ENCODE measurements at places on chromosomes 13 and 19. TPM values are rescaled to one million over a fixed set of nuclear protein-coding genes. Genes with fewer than 3 reads are reported as not detected.

Gene EDDM13
- not detected for total RNA-seq

Gene OR7C1
- total RNA-seq: 0.03 TPM

Gene LRRC63
- total RNA-seq: not detected

Gene PDX1
- total RNA-seq: 1.3 TPM

Gene TMPRSS9
- total RNA-seq: not detected

Gene RASAL3
- not detected for total RNA-seq

Gene CCDC70
- not detected for total RNA-seq

Gene SPACA4
- not detected for total RNA-seq

Gene ICAM4
- total RNA-seq: 7.9 TPM

Gene TJP3
- 23.7 TPM for total RNA-seq

Gene SMIM44
- not detected for total RNA-seq

Gene KLK12
- total RNA-seq: not detected

Gene RDH8
- not detected for total RNA-seq

Gene MEGF8
- total RNA-seq: 19.2 TPM

Gene DKKL1
- total RNA-seq: 2.9 TPM

Gene RNF17
- not detected for total RNA-seq

Gene MBD3
- total RNA-seq: 84.2 TPM

Gene PRODH2
- total RNA-seq: 5.1 TPM

Gene HIPK4
- total RNA-seq: 0.07 TPM

Gene MCF2L
- 16.7 TPM for total RNA-seq

Data from hepatocyte (in vitro differentiated cells).